ENCODE measurements at places on chromosomes 2 and 18. TPM values are rescaled to one million over a fixed set of nuclear protein-coding genes. Genes with fewer than 3 reads are reported as not detected.
A peak's percentile ranks its signal among the peaks of the same experiment; 100 is the strongest.

Gene RUFY4
- not detected for total RNA-seq

Gene GREB1
- 3.7 TPM for total RNA-seq

Gene IL18R1
- total RNA-seq, result 0.41 TPM

Gene RAB3GAP1
- 61.1 TPM for total RNA-seq

Gene ATP6V1B1
- not detected for total RNA-seq

Gene GPR35
- 0.41 TPM for total RNA-seq

Gene LRRC30
- total RNA-seq, result not detected

Gene RTP5
- total RNA-seq, result 2.4 TPM

Gene RAX
- not detected for total RNA-seq

Gene NDC80
- total RNA-seq, result 4.5 TPM

Gene QPCT
- total RNA-seq, result 22.0 TPM

GRCh38 chr2:7071916-7072556 is 154.8 kb downstream of the RNF144A start:
- no peak for DNase-seq

- no peak for DNase-seq
Measured at GRCh38 chr2:201933792-201934237, 99.8 kb upstream of the FZD7 start.

GRCh38 chr2:136357007-136357380 is 239.0 kb upstream of the CXCR4 start:
- DNase-seq, result no peak

- no peak for DNase-seq
Measured at GRCh38 chr2:24515335-24515734, 24.3 kb downstream of the NCOA1 start.

DNA sequence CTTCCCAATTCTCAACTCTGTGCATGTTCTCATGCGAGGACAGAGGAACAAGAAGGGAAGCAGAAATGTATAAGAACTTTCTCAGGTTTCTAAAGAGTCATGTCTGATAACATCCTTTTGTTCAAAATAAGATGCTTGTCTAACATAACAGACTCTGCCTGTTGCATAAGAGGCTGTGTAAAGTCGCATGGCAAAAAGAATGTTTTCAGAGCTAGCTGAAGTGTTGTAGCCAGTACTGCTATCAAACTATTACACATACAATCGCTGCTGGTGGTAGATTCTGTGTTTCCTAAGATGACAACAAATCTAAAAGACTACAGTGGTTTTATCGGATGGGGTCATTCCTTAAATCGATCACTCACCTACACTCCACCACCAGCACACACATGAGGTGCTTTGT is 487.5 kb downstream of the IRS1 start:
- DNase-seq, result no peak

DNA sequence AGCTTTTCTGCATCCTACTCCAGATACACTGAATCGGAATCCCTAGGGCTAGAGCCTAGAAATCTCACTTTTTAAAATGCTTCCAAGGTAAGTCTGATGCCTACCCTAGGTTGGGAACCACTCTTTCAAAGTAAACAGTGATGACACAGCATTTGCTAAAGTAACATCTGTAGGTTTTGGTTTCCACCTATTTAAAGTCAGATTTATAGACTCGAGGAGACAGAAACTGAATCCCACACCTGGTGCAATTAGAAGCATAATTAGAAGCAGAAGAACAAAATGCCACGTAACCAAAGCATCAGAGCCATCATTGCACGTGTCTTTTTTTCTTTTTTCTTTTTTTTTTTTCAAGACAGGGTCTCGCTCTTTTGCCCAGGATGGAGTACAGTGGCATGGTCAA is 40.9 kb downstream of the PDK1 start:
- no peak for DNase-seq

- DNase-seq, result no peak
Measured at GRCh38 chr2:136238286-136239078, 120.5 kb upstream of the CXCR4 start.

- peak; percentile 30 for DNase-seq
Measured at GRCh38 chr2:2696325-2696724, 365.2 kb upstream of the MYT1L start.

GRCh38 chr2:142876423-142876822 is 1.0 kb upstream of the KYNU start:
- DNase-seq, result no peak

GRCh38 chr2:203775684-203776083 is 69.2 kb downstream of the CD28 start:
- DNase-seq, result no peak

GRCh38 chr2:170143045-170143717 is 34.8 kb upstream of the MYO3B start:
- DNase-seq, result no peak

DNA sequence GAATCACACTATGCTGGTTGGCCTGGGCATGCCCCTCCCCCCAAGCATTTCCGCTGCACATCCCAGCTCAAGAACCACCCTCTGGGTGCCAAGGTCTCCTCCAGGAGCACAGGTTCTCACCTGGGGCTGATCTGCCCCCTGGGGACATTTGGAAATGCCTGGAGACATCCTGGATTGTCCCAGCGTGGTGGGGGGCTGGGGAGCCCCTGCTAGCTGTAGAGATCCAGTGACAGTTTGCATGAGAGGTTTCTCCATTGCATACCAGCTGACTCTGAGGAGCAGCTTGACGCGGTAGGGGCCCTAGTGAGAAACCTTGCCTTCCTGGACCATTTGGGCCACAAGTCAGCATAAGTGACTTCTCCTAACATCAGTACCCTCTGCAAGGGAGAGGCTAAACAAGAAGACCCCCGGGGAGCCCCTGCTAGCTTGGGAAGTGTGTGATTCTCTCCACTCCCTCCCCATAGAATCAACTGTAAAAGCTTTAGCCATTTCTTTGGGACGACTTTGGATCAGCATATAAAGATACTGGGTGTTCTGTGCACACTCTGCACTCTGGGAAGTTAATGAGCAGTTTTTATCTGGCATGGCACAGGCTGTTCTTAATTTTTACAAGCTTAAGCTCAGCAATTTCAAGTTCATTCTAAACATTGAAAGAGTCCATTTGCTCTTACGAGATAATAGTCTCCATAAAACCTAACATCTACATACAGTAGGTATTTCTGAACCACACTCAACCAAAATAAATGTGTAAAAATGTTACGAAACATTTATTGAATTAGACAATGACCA is 94.1 kb downstream of the GBX2 start:
- no peak for DNase-seq

- DNase-seq, result no peak
Measured at GRCh38 chr2:179939259-179939658, 67.8 kb downstream of the CWC22 start.

DNA sequence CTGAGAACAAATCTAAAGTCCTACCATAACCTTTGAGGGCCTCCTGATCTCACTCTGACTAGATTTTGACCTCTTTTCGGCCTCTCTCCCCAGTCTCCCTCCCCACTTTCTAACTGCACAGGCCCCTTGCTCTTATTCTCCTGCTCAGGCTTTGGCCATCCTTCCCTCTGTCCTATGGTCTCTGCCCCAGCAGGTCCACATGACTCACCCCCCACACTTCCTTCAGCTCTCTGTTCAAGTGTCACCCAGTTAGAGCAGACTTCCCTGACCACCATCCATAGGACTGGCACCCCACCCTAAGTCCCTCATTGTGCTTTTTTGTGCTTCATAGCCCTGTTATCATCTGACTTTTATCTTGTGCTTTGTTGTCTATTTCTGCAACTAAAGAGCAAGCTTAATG is 41.2 kb upstream of the NT5C1B start:
- DNase-seq, result no peak

- DNase-seq, result no peak
Measured at GRCh38 chr18:9081940-9082339, 20.6 kb upstream of the NDUFV2 start.
